ENCODE measurements at places on chromosomes 5 and 9. TPM values are rescaled to one million over a fixed set of nuclear protein-coding genes. Genes with fewer than 3 reads are reported as not detected.

- no peak for DNase-seq
Observed at GRCh38 chr5:173514661-173515060, 101.8 kb downstream of the BOD1 start.

DNA sequence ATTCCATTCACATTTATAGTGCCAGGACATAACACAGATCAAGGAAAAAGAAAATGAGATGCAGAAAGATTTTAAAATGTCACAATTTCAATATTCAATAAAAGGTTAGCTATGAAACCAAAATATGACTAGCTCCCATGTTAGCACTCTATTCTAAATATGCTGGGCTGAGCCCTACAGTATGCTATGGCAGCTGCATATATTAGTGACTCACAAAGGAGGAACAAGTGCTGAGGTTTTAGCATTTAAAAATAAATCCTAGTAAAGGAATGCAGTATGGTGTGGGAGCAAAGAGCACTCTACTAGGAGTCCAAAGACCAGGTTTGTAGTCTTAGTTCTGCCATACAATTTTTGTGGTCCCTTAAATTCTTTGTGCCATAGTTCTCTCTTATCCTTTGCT is 118.4 kb downstream of the OXCT1 start:
- DNase-seq, result no peak

SH3TC2 gene
- 15.1 TPM for total RNA-seq

SPINK6 gene
- total RNA-seq, result not detected

GRCh38 chr5:171569065-171569712 is 149.7 kb downstream of the FGF18 start:
- DNase-seq, result no peak

BTNL9 gene
- 7.0 TPM for total RNA-seq

GRCh38 chr5:40477856-40478546 is 201.7 kb upstream of the PTGER4 start:
- no peak for DNase-seq

- no peak for DNase-seq
Observed at GRCh38 chr9:81559709-81560108, 129.6 kb downstream of the TLE1 start.

GRCh38 chr9:6938873-6939272 is 181.1 kb downstream of the KDM4C start:
- DNase-seq, result no peak

All from urinary bladder (tissue), 4 donors.